ENCODE measurements at places on chromosomes 13 and 19.
A peak's percentile ranks its signal among the peaks of the same experiment; 100 is the strongest.

GRCh38 chr13:114142137-114142550 lies 9.7 kb upstream of the RASA3 start:
- DNase-seq = no peak

- no peak for DNase-seq
These were observed 20.9 kb downstream of the VSTM2B start for GRCh38 chr19:29546583-29547190.

DNA sequence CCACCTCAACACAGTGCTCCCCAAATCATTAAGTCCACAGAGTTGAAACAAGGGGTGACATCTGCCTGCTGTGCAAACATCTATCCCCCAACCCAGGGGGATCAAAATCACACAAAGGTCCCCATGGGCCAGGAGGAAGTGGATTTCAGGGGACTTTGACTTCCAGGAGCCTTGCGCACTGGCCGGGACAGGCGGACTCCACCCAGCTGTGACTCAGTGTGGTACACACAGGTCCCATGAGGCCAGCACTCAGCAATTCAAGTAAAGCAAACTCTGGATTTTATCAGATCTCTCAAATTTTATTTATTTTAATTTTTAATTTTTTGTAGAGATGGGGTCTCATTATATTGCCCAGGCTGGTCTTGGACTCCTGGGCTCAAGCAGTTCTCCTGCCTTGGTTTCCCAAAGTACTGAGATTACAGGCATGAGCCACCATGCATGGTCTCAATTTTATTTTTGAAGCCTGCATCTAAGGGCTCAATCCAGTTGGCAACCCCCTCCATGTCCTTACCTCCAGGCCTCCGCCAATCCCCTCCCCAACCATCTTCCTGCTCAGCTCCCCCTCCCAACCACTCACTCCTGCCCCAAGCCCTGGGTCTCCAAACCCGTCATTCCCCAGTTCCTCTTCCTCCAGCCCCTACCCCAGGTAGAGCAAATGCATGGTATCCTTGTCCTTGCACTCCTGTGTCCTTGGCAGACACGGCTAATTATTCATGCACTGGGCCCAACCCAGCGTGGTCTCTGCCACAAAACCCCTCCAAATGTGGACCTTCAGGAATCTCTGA lies 18.2 kb downstream of the ARHGAP33 start:
- no peak for DNase-seq

DNA sequence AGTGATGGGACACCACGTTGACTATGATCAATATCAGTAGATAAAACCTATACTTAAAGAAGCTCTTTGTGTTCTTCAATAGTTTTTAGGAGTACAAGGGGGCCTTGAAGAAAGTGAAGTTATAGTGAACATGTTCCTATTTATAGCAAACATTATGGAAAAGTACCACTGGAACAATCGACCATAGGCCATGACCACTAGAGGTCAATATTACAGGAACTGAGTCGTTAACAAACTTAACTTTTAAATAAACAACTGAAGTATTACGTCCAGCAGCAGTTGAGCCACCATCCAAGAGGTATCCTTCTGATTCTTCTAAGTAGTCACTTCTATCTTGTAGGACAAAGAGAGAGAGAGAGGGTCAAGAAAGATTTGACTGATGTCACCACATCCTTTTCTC lies 391.0 kb upstream of the SLITRK5 start:
- no peak for DNase-seq

GRCh38 chr19:50022823-50023222 lies 2.3 kb downstream of the VRK3 start:
- no peak for DNase-seq

GRCh38 chr19:29525901-29526729 lies at the start of gene VSTM2B:
VSTM2B (plus strand) TSS chr19:29525994; CDS start chr19:29526584, 590 bp downstream.
- no peak for DNase-seq

GRCh38 chr19:35044317-35045117 lies 3.0 kb downstream of the HPN start:
- DNase-seq = peak; percentile 71

GRCh38 chr13:34352958-34353357 lies 535.0 kb downstream of the RFC3 start:
- no peak for DNase-seq

DNA sequence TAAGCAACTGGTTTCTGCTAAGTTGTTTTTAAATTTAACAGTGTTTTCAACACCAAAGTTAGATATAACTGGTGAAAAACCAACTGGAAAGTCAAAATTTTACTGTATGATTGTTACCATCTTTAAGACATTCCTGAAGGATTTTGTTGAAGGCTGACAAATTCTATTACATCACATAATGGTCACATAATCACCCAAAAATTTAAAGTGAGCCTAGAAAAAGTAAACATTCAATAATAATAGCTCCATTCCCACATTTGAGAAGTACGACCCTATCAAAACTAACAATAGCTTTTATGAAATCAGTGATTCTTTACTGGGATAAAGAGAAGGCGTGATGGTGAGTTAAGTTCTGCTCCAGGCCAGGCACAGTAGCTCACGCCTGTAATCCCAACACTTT lies 51.6 kb downstream of the USP12 start:
- DNase-seq = no peak

DNA sequence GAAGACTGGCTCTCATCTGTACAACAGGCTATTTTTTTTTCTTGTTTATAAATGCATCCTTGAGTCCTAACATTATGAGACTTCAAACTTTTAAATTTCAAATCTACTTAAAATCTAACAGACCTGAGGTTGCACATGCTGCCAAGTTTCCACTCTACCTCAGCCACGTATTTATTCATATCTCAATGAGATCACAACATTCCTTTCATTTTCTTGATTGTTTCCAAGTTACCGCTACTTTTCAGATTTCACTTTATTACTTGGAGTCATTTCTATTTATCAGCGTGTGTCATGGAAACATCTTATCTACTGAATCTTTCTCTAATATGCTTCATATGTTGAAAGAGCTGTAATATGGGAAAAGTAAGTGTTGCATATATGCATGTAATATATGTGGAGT lies 1257.5 kb upstream of the ATXN8OS start:
- DNase-seq = no peak

DNA sequence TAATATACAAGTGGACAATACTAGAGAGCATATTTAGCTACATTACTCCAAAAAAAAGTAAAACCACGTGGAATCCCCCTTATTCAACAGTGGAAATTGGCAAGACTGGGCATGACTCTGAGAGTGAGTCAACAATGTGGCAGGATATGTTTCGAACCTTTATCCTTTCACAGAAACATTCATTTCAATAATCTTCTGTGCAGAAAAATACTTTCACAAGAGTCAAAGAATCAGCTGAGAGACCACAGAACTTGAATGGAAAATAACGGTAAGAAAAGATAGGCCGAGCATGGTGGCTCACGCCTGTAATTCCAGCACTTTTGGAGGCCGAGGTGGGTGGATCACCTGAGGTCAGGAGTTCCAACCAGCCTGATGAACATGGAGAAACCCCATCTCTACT lies 25.1 kb upstream of the CD70 start:
- no peak for DNase-seq

DNA sequence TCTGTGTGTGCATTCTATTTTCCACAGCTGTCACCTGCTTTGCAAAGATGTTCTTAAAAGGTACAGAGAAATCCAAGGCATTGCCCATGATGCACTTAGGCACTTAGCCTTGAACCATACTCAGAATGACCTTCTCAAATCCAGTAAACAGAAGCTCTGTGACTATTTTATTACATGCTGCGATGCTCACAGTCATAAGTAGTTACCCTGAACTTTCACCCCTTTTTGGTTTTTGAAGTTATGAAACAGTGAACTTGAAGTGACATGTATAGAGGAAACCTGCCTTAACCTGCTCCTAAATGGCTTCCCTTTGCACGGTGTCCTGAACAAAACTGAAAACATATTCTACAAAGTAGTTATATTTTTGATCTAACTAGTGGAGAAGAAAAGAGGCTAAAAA lies 100.4 kb downstream of the SLC10A2 start:
- no peak for DNase-seq

DNA sequence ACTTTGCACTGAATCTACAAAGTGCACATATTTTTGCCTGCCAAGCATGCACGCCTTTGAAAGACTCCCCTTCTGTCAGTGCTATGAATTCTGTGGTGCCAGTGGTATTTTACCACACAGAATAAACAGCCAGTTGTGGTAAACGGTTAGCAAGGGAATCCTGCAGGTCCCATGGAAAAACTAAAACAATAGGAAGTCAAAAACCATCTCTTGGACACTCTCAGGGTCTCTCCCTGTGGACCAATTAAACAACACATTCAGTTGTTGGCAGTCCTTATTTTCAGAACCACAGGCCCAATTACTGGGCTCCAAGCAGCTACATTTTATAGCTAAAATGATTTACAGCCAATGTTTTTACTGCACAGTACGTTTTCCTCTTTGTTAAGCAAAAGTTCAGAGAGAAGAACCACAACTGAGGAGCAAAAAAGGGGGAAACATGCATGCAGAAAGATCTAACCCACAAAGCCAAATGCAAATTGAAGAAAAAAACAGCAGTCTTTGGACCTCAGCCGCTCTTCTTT lies 116.9 kb downstream of the KCTD12 start:
- no peak for DNase-seq

GRCh38 chr13:32254416-32254815 lies 60.7 kb downstream of the ZAR1L start:
- DNase-seq = no peak

GRCh38 chr19:3546119-3546518 lies 7.1 kb downstream of the TEKTIP1 start:
- no peak for DNase-seq

- DNase-seq = no peak
These were observed 6.4 kb downstream of the TNFSF14 start for GRCh38 chr19:6663236-6664201.

GRCh38 chr13:50629497-50629896 lies 214.0 kb downstream of the DLEU7 start:
- no peak for DNase-seq

DNA sequence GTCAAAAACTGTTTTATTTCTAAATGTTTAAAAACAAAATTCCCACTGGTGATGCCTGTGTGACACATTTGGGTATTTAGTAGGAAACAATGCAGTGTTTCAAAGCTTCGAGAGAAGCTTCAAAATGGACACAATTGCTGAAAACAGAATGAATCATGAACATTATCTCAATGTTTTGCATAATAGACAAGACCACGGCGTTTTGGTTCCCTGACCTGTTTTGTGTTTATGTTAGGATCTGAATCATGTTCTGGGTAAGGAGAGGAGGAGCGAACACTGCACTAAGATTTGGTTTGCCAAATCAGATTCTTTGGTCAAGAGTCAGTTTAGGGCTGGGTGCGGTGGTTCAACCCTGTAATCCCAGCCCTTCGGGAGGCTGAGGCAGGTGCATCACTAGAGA lies 42.2 kb downstream of the IFT88 start:
- DNase-seq = no peak

GRCh38 chr19:4304538-4305256 lies at the start of gene FSD1:
FSD1 (plus strand) TSS chr19:4304598; CDS start chr19:4304747, 149 bp downstream.
- no peak for DNase-seq

DNA sequence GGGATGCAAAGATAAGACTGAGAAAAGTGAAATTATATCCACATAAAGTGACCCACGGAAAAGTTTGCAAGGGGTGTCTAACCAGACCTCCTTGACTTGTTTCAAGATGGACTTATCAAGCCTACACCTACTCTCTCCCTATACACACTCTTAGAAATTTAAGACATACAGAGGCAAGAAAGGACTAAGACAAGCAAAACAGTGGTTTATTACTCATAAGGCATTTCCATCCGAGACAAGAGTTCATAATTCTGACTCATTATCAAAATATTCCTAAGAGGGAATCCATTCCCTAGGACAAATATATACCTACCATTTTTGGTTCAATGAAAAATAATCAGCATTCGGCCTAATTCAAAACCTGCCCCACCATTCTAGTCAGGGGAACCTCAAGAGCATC lies 232.6 kb upstream of the GPC6 start:
- no peak for DNase-seq

GRCh38 chr19:21466627-21467026 lies 38.8 kb upstream of the ZNF429 start:
- no peak for DNase-seq

DNA sequence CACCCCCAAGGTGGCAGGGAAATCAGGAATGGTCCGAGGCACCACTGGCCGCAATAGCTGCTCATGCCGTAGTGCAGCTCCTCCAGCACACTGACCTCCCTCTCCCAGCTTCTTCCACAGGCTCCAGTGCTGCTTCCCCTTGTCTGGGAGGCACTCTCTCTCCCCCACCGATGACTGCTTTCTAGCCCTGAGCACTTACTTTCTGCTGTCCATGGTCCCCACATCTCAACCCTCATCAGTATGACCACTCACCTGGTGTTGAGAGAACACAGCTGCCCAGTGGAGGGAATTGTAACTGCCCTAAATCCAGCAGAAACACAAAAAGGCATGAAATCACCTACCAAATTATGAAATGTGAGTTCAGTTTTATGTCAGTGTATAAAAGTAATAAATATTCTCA lies 28.9 kb upstream of the TPP2 start:
- no peak for DNase-seq

- DNase-seq = no peak
These were observed 14.7 kb upstream of the KCTD15 start for GRCh38 chr19:33781996-33782395.

- no peak for DNase-seq
These were observed 5.4 kb upstream of the ZSCAN5A start for GRCh38 chr19:56319991-56320390.

DNA sequence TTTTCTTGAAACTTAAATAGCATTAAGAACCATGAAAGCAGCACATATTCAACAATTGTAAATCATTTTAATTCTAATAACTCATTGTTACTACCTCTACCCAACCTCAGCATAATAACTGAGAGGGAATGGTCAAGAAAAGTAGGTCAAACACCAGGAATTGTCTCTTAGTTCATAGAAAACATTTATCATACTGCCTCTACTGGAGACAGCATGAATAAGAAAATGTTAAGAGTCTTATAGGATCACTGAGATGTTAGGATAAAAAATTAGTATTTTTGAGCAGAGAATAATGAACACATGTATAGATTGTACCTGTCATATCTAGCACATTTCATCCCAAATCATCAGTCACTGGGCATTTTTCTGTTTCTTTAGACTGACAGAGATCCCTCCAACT lies 515.3 kb downstream of the PCDH9 start:
- no peak for DNase-seq

GRCh38 chr13:69243366-69243765 lies 864.3 kb upstream of the ATXN8OS start:
- no peak for DNase-seq

GRCh38 chr13:110869805-110870706 lies 44.8 kb downstream of the ANKRD10 start:
- peak; percentile 34 for DNase-seq

DNA sequence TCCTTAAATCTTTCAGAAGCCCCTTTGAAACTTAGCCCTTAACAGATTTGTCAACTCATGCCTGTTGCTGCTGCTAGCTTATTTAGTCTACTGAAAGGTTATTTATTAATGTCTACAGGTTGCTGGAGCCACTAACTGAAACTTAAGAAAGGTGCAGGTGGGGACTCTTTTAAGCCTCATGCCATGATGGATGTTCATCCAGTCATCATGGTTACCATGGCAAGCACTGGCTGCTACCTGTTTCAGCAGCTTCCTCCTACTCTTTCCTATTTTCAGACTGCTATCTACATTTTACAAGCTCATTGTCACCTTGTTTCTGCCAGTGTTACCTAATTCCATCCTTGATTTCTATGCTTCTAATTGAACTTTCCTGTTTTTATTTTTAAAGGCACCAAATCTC lies 27.1 kb downstream of the DGKH start:
- DNase-seq = no peak

- DNase-seq = peak; percentile 36
These were observed 16.6 kb downstream of the MED4 start for GRCh38 chr13:48078251-48078656.

GRCh38 chr19:16949496-16950023 lies 60.8 kb downstream of the F2RL3 start:
- no peak for DNase-seq

GRCh38 chr13:93552596-93552995 lies 326.0 kb downstream of the GPC6 start:
- no peak for DNase-seq

All from hematopoietic multipotent progenitor cell treated with erythropoietin and hydrocortisone succinate and interleukin-3 and kit ligand, for 17 days (in vitro differentiated cells).